ENCODE measurements at places on chromosomes 12 and 14.
A peak's percentile ranks its signal among the peaks of the same experiment; 100 is the strongest.

- DNase-seq, result no peak
Observed at GRCh38 chr14:100386121-100386520, 63.0 kb downstream of the SLC25A47 start.

DNA sequence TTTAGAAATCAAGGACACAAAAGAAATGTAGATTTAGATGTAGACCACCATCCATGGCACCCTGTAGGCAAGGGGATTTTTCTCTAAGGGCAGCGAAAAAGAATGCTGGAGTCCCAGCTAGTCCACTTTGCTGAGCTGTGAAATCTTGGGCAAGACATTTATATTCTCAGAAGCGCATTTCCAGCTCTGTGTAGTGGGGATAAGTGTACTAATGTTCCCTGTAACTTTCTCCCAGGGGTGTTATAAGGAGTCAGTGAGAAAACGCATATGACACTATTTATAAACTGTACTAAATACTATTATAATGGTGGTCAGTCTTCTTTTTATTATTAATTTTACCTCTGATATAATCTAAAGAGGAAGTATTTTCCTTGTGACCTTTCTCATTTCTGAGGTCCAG is 133.4 kb upstream of the FRMD6 start:
- DNase-seq, result no peak

- peak; percentile 70 for DNase-seq
Observed at GRCh38 chr14:102316338-102316742, 3.2 kb upstream of the ZNF839 start.

- no peak for DNase-seq
Observed at GRCh38 chr14:102633906-102634595, 41.6 kb downstream of the RCOR1 start.

DNA sequence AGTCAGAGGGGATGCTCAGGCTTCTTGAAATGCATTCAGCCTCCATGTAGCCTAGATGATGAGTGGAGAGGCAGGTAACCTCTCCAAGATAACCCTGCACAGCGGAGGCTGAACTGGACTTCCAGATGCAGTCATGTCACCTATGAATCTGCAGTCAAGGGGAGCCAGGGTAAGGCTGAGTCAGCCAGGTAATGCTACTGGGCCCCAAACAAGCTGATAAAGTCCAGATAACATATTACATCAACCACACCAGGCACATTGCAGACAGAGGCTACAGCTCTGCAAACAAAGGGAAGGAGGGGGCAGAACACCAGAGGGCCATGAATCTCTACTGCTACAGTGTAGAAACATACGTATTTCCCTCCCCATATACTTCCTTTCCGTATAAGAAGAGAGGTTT is 14.0 kb downstream of the RNASE9 start:
- no peak for DNase-seq

DNA sequence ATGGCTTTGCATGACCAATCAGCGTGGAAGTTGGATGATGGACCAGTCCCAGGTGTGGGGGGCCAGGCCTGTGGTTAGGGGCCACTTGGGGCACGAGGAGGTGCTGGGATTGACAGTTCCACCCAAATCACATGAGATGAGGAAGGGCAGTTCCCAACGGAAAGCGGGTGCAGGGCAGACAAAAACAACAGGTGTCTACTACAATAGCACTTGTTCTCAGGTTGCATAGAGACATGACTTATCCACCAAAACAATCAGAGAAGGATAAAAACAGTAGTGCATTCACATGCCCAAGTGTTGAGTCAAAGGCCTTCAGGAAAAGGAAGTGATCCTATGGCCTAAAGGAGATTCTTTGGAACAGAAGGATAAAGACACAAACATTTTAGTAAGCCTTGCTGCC is 14.6 kb upstream of the EIF2B2 start:
- no peak for DNase-seq

- DNase-seq, result no peak
Observed at GRCh38 chr12:54934419-54934818, 50.1 kb downstream of the TESPA1 start.

GRCh38 chr12:119859241-119859640 is 17.9 kb downstream of the CIT start:
- no peak for DNase-seq

DNA sequence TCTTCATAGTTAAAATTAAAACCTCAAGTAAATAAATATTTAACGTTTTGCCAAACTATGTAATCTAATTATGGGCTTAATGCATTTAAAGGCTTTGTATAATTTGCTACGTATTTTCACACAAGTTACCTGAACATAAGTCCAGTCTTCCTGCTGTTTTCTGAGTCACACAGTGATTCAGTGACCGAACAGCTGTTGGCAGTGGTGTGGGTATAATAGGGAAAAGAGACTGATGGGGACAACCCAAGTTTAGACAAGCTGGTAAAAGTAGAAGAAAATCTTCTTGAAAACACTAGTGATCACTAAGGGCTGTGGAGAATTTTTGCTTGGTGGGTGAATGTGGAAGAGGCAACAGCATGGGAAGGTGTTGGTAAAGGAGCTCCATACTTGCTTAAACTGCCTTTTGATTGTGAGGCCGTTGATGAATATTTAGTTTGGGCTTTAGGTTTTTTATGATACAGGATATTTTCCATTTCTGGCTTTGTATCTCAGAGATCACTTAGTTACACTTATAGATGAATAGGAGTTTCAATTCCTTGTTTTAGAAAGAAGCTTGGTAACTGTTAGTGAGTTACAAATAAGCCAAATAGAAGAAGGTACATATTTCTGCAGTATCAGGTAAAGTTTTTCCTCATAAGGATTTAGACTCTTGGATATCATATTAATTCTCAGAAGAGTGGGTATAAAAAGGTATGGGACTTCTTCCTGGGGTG is 23.9 kb downstream of the LRRK2 start:
- DNase-seq, result no peak

DNA sequence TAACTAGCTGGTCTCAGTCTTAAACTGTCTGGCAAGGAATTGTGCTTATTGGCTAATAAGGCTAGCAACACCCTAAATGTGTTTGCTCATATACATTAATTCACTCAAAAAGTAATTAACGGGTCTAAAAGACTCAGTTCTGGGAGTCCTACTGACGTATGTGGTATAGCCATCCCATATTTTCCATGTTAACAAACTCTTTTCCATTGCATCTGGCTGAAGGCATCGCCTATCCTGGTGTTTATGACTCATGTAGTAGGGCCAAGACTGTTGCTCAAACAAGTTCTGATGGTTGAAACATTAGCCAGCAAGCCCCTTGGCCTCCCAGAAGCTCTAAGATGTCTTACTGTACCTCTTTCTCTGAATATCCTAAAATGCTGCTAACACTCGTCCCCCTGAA is 98.5 kb downstream of the PHLDA1 start:
- DNase-seq, result no peak

DNA sequence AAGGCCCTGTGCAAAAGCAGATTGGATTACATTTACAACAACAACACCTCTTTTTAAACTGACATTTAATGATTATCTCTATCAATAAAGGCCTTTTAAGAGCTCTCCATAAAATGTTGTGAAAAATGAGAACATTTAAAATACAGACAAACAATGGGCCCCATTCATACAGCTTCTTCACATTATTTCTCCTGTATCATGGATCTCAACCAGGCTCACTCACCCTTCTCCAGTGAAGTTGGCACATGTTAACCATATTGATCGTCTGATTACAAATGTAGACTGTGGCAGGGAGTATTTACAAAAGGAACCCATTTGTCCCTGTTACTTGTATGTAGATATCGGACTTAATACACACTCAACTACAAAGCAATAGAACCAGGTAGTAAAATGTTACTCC is 220.2 kb upstream of the BTG1 start:
- no peak for DNase-seq

DNA sequence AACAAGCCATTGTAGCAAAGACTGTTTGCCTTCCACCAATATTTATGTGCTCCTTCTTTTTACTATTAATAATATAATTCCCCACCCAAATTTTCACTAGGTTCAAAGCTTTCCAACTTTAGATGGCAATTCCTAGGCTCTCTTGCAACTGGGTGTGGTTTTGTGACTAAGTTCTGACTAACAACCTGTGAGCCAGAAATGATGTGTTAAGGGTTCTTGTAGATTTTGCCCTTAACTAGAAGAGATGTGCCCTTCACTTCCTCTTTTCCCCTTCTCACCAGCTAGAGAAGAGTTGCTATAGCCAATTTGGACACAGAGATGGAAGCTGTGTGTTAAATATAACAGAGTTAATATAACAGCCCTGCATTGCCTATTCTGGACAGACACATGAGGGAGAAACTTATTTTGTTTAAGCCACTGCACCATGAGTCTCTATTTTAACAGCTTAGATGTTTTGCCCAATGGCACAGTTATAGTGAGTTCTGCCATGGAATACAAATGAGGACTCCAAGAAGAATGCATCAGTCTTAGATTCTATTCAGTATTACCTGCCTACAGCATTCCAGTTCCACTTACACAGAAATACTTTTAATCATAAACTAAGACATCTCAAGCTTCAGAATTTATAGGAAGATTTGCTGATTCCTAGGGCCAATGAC is 216.2 kb downstream of the DUSP6 start:
- DNase-seq, result peak; percentile 49

DNA sequence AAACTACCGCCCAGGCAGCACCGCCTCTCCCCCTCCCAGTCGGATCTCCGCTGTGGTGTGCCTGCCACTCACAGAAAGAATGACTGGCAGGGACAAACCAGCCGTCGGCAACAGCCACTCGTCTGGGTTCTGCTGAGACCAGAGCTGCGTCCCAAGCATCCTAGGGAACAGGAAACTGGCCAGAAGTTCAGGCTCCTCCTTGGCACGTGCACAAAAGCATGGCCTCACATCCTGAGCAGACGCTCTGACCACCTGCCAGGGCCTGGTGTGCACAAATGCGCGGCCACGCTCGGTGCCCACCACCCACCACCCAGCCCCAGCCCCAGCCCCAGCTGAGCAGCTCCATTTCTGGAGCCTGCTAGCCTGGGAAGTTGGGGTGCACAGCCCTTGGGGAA is 214.8 kb downstream of the DPF3 start:
- no peak for DNase-seq

DNA sequence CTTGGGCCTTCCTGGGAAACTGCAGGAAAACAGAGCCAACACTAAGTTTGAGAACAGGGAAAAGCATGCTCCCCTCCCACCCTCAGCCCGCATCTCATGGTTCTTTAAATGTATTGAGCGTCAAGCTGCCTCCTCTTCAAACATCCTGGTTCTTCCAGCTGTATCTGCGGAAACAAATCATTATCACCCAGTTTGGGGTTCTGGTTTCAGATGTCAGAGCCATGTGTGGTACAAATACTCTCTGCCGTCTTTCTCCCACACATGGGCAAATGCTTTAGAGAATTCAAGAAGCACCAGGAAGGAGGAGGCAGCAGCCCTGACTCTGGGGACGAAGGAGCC is 29.1 kb downstream of the JDP2 start:
- no peak for DNase-seq

- peak; percentile 4 for DNase-seq
Observed at GRCh38 chr14:43042408-43042807, 1435.7 kb downstream of the LRFN5 start.

DNA sequence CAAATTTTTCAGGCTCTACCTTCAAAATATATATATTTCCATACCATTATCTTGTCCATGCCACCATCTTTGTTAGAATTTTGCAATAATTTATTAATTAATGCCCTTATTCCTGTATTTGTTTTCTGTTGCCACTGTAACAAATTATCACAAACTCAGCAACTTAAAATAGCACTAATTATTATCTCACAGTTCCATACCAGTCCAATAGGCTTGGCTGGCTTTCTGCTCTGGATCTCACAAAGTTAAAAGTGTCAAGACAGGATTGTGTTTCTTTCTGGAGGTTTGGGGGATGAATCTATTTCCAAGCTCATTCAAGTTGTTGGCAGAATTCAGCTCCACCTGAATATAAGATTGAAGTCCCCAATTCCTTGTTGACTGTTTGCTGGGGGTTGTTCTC is 58.6 kb upstream of the SLC38A4 start:
- DNase-seq, result no peak

- DNase-seq, result no peak
Observed at GRCh38 chr12:62361048-62361447, 100.8 kb downstream of the USP15 start.

GRCh38 chr14:23605931-23606585 is 27.5 kb upstream of the JPH4 start:
- no peak for DNase-seq

DNA sequence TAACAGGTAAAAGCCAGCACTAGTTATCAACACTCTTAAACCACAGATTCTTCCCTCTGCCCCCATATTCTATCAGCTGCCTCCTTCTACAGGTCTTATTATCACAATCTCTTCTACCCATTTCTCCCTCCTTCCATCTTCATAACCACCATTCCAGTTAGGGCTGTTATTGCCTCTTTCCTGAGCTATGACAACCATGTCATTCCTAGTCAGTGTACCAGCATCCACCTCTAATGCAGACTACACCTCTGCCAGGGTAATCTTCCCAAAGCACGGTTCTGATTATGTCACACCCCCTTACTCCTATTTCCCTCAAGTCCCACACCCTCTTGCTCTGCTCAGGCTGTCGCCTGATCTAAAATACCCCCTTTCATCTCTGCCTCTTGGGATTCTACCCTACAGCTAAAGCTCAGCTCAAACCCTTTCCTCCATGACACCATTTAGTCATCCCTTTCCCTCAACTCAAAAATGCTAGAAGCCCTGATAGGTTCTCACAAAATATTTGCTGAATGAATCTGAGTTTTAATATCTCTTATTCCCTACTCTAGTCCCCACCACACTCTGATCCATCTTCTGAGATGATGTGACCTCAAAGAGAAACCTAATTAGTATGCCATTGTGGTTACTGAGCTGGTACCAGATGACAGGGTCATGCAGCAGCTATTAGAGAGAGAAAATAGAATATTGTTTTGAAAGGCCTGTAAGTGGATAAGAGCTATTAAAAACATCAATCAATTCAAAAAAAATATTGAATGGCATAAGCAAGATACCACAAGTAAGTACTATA is 11.7 kb downstream of the RACGAP1 start:
- no peak for DNase-seq

Data from hematopoietic multipotent progenitor cell treated with erythropoietin and hydrocortisone succinate and interleukin-3 and kit ligand, for 4 days (in vitro differentiated cells).